AG09309 (cell line): ENCODE measurements at places on chromosomes 3 and 15.

- no peak for DNase-seq
These were observed 247.8 kb downstream of the ALCAM start for GRCh38 chr3:105614288-105615030.

DNA sequence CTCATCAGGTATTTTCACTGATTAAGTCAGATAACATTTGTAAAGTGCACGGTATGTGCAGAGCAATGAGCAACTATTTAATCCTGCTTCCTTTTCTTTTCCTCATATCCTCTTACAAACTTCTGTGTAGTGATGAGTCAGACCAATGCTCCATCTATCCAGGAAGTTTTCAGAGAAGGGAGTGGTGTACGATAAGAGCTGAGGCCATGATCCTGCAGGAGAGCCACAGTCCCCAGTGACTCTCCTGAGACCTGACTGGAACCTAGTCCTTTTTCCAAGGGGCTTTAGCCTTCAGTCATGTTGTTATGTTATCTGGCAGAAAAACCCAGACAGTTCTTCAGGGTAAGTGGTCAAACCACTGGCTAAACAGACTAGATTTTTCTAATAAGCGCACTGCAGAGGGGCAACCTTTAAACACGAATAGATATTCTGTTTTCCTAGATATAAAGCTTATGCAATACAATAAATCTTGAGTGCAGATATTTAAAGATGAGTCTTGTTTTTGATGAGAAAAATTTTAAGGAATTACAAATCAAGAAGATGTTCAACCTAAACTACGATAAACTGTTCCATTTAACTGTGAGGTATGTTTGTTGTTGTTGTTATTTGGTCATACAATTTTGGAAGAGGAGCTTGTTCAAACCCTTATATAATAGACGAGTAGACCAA is 110.5 kb upstream of the RAP2B start:
- DNase-seq, result no peak

DNA sequence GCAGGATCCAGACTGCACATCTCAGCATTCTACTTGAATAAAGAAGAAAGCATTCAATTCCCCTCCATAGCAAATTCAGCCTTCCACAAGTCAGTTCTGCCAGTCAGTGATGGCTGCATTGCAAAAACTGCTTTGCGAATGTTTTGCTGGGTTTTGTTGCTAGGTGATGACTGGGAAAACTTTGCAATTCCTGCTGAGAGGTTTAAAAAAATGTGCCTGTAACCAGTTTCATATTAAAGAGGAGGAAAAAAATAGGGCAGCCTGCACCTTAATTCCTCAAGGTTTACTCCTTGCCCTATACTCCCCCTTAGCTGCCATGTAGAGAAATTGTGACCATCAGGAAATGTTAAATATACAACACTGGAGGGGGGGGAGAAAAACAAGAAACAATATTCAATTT is 225.6 kb upstream of the ATP11B start:
- no peak for DNase-seq

GRCh38 chr3:106673926-106674569 is 703.2 kb upstream of the CCDC54 start:
- no peak for DNase-seq

DNA sequence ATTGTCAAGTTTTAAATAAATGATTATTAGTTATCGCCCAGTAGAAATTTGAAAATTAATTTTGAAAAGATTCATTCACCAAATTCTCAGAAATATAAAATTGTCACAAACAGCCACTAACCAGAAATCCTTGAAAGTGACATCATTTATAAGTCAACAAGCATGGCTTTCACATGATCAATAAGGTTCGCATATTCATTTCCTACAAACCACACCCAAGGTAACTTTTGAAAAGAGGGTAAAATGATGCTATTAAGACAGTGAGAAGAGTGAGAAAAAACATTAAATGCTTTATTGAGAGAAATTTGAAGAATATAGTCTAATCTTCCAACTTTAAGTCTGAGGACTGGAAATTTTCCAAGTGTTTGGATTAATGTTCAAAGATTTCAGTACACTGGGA is 263.6 kb upstream of the ALCAM start:
- no peak for DNase-seq

DNA sequence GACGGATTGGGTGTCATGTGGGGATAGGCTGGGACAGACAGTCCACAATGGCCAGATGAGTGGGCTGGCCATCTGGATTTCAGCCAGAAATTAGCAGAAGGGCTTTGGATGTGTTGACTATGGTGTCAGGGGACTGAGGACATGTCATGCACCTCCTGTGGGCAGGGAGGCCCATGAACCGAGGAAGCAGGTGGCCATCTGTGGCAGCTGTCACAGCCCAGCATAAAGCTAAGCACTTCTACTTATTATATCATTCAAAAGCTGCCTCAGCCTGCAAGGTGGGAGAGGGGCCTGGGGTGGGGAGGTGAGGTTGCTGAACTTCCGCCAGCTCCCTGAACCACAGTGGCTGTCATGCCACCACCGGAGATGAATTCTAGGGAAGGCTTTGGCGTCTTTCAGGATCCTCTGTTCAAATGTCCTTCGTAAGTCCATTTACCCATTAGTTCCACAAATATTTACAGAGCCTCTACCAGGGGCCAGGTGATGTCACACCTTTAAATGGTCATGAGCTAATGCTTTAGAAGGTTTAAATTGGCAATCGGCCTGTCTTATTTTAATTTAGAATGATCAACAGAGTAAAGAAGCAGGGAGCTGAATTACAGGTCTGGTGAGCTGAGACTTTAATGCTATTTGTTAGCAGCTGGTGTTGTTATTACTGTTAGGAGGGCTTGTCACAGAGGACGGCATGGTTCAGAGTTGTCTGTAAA is 23.6 kb upstream of the CAV3 start:
- no peak for DNase-seq

DNA sequence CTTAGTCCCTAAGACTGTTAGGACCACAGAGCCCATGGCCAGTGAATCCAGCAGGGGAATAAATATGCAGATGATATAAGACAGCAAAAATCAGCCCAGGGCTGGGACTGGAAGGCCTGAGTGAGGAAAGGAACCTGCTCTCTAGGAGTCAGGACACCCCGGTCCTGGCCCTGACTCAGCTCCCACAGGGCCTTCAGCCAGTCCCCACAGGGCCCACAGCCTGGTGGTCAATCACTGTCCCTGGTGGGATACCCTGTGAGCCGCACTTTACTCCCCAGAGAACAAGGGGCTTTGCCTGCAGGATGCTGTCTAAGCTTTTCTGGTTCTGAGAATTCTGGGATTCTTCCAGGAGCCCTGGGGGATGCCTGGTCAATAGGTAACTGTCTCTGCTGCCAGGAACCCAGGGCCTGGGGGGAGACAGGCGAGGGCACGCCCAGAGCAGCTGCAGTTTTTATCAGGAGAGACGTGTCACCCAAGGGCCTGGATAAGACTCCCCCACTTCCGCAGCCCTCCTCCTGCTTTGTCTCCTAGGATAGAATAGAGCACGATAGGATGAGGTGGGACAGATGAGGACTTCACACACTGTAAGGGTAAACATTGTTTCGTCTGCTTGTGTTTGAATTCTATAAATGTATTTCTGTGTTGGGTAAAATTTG is 49.5 kb upstream of the MCF2L2 start:
- DNase-seq, result no peak

DNA sequence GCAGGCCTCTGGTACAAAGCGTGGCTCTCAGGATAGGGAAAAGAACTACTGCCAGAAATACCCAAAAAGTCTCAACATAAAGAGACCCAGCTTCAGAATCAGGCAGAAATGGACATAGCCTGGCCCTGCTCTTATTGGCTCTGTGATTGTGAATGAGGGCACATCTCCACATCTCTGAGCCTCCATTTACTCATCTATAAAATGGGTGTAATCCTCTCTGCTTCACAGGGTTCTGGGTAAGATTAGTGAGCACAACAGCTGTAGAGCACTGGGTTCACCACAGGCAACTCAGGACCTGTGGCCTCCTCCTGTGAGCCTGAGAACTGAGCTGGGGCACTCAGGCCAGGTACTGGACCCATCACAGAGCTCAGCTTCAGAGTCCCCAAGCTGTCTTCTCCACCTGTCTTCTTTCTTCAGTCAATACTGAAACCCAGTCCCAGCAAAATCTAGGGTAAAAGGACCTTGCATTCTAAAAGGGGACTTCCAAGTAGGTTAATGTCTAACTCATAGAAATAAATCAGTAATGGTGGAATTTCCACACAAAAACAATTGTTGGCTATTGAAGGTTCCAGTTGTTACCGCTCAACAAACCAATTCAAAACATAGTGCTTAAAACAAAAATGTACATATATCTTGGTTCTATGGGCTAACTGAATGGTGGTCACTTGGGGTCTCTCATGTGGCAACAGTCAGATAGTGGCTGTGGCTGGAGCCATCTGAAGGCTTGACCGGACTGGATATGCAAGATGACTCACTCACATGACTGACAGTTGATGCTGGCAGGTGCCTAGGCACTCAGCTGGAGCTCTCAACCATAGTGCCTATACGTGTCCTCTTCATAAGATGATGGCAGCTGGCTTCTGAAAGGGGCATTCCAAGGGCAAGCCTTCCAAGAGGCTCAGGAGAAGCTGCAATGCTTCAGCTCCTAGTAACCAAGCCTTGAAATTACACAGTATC is 47.3 kb downstream of the TRIM42 start:
- DNase-seq, result no peak

DNA sequence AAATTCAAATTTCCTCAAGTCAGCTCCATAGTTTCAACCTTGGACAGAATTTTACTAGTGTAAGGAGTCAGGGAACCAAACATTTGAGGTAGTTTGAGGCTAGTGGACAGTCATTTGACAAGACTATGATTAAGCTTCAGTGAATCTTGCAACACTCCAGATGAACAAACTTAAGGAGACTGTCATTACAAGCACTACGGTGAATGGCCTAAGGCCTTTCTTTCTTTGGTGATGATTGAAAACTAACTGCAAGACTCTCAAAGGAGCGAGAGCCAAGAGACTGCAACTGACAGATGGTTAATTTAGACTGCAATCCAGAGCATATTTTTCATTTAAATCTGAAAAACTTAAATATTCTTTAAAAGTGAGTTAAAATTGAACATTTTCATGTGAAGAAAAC is 272.3 kb upstream of the NECTIN3 start:
- DNase-seq, result peak; percentile 24

GRCh38 chr3:184168363-184169120 is 6.1 kb upstream of the AP2M1 start:
- no peak for DNase-seq

- no peak for DNase-seq
These were observed 6.0 kb upstream of the KCTD6 start for GRCh38 chr3:58485801-58486435.

GRCh38 chr3:34405159-34405558 is 606.7 kb downstream of the PDCD6IP start:
- DNase-seq, result no peak
